ENCODE measurements at places on chromosomes 7 and 10.

DNA sequence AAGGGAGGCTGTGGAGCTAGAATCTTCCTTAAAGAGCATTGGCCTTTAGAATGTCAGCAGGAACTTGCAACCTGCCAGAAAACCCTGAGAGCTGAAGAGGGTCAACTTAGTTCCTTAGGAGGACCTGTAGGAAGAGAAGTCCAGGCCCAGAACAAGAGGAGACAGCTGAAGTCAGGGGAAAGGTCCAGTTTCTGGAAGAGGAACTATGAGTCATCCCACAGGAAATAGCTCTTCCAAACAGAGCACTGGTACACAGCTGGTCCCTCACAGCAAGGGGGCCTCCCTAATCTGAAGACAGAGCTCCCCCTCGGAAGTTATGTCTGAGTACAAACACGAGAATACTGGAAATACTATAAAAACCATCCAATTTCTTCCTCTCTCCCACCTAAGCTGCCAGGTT lies 98.9 kb downstream of the HERPUD2 start:
- no peak for DNase-seq

DNA sequence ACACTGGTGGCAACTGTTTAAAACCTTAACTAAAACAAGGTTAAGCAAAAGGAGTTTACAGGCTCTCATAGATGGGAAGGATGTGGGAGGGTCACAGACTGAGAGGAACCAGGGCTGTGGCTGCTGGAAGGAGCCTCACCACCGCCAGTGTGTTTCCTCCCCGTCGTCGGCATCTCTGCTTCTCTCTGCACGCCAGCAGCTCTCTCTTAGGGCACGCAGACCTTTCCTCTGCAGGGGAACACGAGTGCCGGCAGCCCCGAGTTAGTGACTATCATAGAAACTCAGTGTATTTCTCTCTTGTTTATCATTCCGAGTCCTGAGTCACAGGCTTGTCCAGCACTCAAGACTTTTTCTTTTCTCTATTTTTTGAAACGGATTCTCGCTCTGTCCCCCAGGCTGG lies 8.1 kb upstream of the SH2D4B start:
- DNase-seq, result no peak

DNA sequence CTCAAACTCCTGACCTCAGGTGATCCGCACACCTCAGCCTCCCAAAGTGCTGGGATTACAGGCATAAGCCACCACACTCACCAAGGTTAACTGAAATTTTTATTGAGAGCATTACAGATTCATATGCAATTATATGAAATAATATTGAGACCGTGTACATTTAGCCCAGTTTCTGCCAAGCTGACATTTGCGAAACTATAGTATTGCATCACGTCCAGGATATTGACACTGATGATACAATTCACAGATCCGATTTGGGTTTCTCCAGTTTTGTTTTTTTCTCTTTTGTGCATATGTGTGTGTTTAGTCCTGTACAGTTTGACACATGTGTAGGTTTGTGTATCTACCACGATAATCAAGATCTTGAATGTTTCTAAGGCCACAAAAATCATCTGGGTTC lies 627.9 kb upstream of the FOXK1 start:
- no peak for DNase-seq

DNA sequence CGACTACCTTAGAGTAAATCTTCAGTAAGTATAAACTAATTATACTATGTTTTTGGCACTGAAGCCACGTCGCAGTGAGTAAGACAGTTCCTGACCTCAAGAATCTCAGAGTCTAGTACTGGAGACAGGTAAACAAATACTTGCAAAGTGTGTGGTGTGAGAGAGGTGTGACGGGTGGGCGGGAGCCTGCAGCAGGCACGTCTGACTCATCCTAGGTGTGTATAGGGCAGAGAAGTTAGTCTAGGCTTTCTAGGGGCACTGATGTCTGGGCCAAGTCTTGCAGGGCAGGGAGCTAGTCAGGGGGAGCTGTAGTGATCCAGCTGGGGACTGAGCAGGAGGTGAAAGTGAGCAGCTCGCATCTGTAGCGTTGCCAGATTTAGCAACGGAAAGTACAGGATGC lies 35.9 kb upstream of the SFTPD start:
- no peak for DNase-seq

DNA sequence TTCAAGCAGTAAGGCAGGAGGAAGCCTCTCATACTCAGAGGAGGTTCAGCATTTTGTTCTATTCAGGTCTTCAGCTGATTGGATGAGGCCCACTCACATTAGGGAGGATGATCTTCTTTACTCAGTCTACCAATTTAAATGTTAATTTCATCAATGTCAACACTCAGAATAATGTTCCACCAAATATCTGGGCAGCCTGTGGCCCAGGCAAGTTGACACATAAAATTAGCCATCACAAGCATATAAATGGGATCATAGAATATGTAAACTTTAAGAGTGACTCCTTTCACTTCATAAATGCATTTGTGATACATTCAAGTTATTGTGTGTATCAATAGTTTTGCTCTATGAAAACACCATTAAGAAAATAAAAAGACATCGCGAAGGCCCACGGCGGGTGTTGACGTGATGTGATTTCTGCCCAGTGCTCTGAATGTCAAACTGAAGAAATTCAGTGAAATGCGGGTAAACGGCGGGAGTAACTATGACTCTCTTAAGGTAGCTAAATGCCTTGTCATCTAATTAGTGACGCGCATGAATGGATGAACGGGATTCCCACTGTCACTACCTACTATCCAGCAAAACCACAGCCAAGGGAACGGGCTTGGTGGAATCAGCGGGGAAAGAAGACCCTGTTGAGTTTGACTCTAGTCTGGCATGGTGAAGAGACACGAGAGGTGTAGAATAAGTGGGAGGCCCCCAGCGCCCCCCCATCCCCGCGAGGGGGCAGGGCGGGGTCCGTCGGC lies 536.1 kb upstream of the AUTS2 start:
- no peak for DNase-seq

Data from stimulated activated CD8-positive, alpha-beta memory T cell treated with anti-CD3 and anti-CD28 coated beads, Interleukin-15, amount 100 ng/mL, for 4 hours (primary cell).